ENCODE measurements at places on chromosomes 4 and X.

- DNase-seq: no peak
Measured at GRCh38 chr4:1841201-1841886, 14.6 kb downstream of the LETM1 start.

GRCh38 chr4:151934766-151935165 is 174.0 kb upstream of the GATB start:
- no peak for DNase-seq

DNA sequence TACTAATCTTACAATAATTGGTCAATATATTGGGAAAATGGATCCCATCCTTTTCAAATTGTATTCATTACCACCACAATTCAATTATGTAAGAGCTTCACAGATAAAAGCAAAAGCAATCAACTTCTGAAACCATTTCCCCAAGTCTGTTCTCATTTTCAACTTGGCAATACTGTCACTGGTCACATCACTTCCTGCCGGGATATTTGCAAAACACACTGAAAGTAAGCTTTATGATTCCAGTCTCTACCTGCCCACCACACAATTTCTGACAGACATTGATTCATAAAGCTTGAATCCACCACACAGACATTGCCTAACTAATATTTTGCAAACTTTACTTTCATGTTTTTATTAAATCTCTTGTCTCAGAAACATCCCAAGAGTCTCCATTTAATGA is 53.6 kb downstream of the LIN54 start:
- no peak for DNase-seq

DNA sequence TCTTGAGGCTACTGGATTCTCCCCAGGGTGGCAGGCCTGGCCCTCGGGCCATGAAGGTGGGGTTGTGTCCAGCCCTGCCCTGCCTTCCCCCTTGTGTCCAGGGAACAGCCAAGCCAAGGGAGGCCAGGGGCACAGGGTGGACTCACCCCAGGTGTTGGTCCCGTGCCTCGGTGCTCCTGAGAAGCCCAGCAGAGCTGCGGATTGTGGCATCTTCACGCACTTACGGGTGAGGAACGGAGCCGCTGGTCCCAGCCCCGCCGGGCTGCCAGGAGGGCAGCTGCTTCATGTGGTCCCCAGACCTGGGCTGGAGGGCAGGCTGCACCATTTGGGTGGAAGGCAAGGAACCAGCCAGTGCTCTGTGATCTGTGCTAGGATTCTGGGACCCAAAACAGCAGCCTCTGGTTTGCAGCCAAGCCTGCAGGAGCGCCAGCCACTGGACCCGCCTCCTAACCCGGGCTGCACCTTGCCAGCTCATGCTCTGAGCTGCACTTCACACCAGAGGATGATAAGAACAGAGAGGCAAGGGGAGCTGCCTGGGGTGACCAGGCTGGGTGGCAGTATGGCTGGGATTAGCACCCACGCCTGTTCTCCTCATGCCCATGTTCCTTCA is 36.1 kb upstream of the HMX1 start:
- no peak for DNase-seq

DNA sequence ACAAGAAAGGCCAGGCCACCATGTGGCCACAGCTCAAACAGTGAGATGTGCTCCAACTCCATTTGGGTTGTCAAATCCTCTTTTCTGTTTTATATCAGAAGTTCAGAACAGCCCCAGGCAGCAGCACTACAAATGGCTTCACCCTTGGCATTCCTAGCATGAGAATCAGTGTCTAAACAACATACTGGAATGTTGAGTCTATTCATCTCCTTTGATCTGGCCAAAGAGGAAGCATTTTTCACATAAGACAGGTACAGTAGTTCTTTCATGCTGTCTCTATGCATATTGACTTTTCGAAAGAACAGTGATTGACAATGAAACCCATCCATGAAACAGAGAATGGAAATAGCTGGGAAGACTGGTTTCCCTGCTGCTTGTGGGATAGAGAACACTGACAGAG is 289.5 kb downstream of the USP46 start:
- no peak for DNase-seq

DNA sequence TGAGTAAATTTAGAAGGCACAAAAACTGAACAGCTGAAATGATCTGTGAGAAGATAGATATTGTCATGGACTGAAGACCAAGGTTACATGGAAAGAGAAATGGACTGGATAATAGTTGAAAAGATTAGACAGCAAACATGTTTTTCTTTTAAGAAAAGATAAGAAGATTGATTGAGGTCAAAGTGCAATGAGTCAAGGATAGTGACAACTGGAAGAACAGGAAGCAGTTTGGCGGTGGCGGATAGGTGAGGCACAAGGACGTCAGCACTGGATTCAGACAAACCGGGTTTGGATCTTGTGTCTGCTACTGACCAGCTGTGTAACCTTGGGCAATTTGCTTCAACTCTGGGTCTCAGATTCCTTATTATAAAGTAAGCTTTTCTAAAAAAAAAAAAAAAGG is 2.0 kb upstream of the HPGD start:
- no peak for DNase-seq

- DNase-seq: no peak
Measured at GRCh38 chr4:165379678-165380064, 863 bp downstream of the CPE start.

GRCh38 chr4:186586205-186586604 is 30.8 kb upstream of the MTNR1A start:
- DNase-seq: no peak

- DNase-seq: no peak
Measured at GRCh38 chr4:118124997-118125396, 90.7 kb downstream of the NDST3 start.

DNA sequence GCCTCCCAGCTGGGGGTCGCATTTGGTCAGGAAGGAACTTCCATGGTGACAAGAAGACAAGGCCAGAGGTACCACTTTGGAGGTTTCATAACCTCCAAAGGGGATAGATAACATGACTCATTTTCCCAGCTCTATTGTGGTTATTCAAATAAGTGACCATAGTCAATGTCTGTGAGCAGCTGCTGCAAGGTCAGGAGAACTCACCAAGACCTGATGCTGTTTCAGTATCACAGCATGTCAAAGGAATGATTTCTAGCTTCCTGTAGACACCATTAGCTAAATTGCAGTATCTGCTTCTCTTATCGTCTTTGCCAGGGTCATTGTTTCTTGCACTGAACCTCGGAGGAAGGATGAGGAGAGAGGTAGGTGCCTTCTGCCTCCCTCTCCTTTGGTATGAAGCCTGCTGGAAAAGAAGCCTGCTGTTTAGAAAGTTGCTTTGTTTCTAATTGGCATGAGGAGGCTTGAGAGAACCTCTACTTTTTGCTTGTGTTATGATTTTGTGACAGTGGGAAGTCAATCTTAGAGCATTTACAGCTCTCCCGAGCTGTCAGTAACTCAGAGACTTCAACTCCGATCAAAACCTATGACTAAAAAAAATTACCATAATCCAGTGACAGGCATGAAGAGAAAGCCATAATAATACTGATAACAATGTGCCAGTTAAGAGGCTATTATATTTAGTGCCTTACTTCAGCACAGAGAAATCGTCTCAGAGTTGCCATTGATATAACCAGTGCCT is 38.0 kb upstream of the GATB start:
- no peak for DNase-seq

GRCh38 chr4:120447774-120448173 is 381.1 kb upstream of the MAD2L1 start:
- DNase-seq: no peak

GRCh38 chr4:40648131-40648530 is 18.5 kb upstream of the RBM47 start:
- DNase-seq: no peak

DNA sequence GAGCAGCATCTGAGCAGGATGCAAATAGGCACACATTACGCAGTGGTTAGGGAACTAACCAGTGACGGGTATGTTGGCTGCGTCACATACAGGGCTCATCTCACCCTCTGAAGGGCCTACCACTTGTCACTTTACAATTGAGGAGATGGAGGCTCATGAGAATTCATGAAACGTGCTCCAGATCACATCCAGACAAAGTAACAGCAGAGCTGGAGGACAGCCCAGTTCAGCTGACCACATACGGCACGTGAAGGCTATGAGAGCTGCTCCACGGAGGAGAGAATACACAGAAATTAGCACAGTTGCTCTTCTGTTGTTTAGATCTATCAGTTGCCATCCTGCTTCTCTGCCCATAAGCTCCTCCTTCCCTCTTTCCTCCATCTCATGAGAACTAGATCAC is 78.4 kb downstream of the FAM9B start:
- no peak for DNase-seq

GRCh38 chrX:77564823-77565222 is 117.6 kb downstream of the FGF16 start:
- no peak for DNase-seq

DNA sequence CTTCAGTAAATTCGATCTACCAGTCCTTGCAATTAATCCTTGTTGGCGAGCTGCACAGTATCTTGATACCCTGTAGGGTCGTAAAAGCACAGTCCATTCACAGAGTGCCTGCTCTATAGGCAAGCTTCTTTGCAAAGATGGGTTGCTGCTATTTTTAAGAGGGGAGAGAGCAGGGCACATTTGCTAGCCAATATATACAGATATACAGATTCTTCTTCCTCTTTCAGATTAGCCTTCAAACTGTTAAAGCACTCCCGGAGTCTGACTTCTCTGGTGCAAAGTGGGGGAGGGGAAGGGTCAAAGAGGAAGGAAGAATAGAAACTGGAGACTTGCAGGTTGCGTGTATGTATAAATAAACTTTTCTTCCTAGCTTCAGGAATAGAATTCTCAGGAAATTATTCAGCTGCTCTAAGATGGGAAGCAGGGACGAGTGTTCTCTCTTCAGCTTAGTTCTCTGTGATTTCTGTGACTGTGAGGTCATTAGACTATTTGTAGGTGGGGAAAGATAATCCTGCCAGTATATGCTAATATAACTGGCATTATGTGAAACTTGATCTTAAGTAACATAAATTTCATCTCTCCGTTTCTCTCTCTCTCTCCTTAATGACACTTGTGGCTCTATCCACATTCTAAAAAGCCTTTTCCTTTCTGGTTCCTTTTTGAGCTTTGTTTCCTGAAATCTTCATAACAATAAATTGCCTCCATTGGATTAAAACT is at the start of gene CYSLTR1:
TSS of gene CYSLTR1 (minus strand) at position 242 of the 717 bp plus-strand sequence. CDS start 53,865 bp downstream, outside the sequence.
- no peak for DNase-seq

Measured in SK-MEL-5 (cell line).